ENCODE measurements at places on chromosomes 7 and 10. TPM values are rescaled to one million over a fixed set of nuclear protein-coding genes. Genes with fewer than 3 reads are reported as not detected.
A peak's percentile ranks its signal among the peaks of the same experiment; 100 is the strongest.

ITIH2 gene
- total RNA-seq: not detected

DNA sequence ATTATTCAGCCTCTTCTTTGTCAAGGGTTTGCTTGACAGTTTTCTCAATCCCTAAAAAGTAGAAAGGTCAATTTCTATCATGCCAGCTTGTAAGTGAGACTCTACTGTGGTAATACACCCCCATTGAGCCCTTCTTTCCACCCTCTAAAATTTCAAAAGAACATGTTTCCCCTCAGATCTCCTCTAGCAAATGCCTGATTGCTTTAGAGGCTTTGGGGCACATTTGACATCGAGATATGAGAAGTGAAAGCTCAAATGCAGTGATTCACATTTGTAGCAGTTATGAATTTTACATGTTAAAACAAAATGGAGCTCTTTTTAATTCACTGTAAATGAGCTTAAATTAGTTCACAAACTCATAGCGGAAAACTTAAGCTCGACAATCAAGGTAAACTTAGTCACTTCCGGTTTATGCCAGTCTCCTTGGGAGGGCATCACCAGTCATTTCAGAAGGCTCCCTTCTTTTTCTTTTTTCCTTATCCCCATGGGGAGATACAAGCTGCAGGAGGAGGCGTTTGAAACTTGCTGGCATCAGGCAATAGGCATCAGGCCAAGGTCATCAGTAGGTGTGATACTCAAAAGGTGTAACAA, 55.3 kb upstream of the ADO start:
- no peak for DNase-seq

GRCh38 chr10:18000601-18001000, 48.9 kb downstream of the SLC39A12 start:
- no peak for DNase-seq

GRCh38 chr10:21513405-21513788, 12.1 kb downstream of the SKIDA1 start:
- no peak for DNase-seq

DNA sequence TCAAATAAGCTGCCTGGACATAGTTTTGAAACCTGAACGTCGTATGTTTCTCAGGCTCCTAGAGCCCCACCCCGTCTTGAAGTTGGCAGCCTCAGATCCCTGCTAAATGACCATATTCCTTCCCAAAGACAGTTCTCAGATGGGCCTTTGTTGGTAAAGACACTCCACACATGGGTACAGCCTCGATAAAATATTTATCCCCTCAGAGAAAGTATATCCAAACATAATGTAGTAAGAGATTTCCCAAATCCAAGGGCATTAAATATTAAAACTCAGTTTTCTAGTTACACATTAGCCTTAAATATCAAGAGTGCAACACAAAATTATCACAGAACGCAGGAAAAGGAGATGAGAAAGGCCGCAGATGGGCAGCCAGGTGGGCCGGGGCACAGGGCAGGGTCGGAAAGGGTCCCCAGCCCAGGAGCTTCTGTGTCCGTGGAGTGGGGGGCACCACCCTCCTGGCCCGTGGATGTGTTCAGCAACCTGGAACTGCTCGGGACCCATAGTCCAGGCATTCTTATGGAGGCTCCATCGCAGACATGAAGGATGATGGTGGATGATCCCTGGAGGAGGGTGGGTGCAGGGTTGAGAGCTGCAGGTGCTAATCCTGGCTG, 1.5 kb upstream of the CFAP46 start:
- DNase-seq: no peak

DNA sequence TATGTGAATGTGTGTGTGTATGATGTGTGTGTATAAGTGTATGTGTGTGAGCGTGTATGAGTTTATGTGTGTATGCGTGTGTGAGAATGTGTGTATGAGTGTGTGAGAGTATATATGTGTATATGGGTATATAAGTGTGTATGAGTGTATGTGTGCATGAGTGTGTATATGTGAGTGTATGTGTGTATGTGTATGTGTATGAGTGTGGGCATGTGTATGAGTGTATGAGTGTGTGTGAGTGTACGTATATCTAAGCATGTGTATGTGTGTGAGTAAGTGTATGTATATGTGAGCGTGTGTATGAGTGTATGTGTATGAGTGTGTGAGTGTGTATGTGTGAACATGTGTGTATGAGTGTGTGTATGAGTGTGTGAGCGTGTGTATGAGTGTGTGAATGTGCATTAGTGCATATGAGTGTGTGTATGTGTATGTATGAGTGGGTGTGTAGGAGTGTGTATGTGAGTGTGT, 12.9 kb downstream of the SLC13A4 start:
- DNase-seq: no peak

DNA sequence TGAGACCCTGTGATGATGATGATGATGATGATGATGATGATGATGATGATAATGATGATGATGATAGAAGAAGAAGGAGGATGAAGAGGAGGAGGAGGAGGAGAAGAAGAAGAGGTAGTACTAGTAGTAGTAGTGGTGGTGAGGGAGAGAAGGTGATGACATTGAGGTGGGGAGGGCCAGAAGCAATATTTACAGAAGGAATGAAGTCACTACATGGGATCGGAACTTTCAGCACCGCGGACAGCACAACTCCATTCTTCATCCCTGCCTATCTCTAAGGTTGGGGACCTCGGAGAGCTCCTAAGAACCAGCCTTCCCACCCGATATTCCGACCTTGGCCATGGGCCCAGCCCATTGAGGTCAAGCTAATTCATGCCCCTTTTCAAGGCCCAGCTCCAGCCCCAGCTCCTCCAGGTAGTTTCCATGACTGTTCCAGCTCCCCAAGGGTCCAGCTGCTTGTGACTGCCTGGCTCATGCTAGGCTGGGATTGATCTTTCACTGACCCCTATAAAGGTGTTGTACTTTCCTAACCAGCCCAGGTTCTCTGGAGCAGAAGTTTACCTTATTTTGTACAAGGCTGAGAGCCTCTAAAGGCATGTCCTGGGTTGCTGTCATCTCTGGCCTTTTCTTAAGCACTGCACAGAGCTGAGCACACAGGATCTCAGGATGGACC, 10.3 kb downstream of the CRHR2 start:
- peak; percentile 83 for DNase-seq

- no peak for DNase-seq
Measured at GRCh38 chr7:26227987-26228386, 26.4 kb downstream of the CBX3 start.
